ENCODE measurements at places on chromosomes 5 and 9. TPM values are rescaled to one million over a fixed set of nuclear protein-coding genes. Genes with fewer than 3 reads are reported as not detected.
A peak's percentile ranks its signal among the peaks of the same experiment; 100 is the strongest.

- peak; percentile 48 for DNase-seq
Measured at GRCh38 chr5:68252673-68253623, 37.4 kb downstream of the PIK3R1 start.

DNA sequence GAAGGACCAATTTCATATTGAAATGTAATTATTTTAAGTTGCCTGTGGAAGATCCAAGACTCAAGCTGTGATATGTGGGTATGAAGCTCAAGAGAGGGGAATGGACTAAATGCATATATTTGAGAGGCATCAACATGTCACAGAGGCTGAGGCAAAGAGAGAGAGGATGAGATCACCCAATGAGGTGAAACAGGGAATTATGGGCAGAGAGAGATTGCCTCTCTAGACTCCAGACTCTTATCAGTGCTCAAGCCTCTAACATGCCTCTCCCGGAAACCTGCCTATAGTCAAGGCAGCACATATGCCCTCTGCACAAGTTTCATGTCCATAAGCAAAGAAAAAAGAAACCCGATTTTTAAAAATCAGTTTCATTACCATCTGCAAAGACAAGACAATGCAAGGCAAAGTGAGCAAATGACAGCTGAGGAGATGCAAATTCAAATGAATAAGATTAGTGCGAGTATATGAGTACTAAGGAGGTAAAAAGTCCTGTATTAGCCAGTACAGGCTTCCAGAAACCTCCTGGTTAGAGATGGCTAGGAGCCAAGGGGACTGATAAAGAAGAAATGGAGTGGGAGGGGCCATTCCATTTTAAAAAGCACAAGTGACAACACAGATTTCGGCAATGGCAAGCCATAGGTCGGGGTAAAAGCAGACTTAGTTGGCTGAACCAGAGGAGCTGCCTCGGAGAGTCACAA lies 9.4 kb downstream of the APTX start:
- DNase-seq, result no peak

- no peak for DNase-seq
Measured at GRCh38 chr9:16524823-16525222, 345.6 kb downstream of the BNC2 start.

GRCh38 chr5:37767251-37767650 lies 72.6 kb downstream of the GDNF start:
- no peak for DNase-seq

- no peak for DNase-seq
Measured at GRCh38 chr5:125823572-125823971, 599.6 kb upstream of the GRAMD2B start.

The PCDHGA5 gene
- total RNA-seq, result 4.2 TPM

The MYOZ3 gene
- 4.0 TPM for total RNA-seq

The ITGA2 gene
- 5.2 TPM for total RNA-seq
